ENCODE measurements at places on chromosomes 3 and 15.
A peak's percentile ranks its signal among the peaks of the same experiment; 100 is the strongest.

DNA sequence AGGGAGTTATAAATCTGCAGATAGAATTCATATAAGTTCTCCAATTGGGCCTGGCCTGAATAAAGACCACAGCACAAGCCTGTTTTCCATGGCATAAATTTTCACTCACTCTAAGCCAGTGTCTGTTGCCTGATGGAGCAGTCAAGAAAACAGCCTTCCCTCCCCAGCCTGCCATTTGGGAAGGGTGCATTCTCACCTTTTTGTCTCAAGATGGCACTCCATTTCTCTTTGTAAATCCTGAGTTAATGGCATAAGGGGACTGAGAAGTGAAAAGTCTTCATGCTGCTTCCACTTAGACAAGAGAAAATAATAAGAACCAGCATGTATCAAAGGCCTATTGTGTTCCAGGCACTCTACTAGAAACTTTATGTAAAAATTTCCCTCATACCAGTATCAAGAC is 115.6 kb upstream of the MANF start:
- no peak for DNase-seq

- DNase-seq, result no peak
Measured at GRCh38 chr3:54954521-54954920, 26.7 kb upstream of the LRTM1 start.

- DNase-seq, result no peak
Measured at GRCh38 chr3:102614585-102614984, 179.8 kb downstream of the ZPLD1 start.

GRCh38 chr15:77966540-77967234 is 110.8 kb downstream of the TBC1D2B start:
- DNase-seq, result peak; percentile 44

- no peak for DNase-seq
Measured at GRCh38 chr3:139301183-139301582, 42.6 kb upstream of the MRPS22 start.

GRCh38 chr3:71998995-71999673 is 214.2 kb upstream of the PROK2 start:
- DNase-seq, result no peak

DNA sequence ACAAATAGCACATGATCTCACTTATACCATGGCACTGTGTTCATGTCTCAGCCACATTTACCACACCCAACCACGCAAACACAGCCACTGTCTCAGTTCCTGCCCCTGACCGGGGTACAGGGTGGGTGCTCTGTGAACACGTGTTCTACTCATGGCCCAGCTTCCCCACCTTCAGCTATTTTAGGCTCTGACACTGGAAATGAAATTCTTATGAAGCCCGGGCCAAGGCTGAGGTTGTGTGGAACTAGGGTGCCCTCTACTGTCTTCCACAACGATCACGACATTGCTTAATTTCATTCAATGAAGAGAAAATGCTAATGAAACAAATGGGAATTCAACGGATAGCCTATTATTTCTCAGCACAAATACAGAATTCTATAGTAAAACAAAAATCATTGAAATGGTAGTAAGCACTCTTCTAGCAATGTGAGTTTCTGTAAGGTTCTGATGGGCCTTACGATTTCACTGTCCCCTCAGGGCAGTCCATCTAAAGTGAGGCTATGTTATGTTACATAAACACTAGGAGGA is 2.1 kb upstream of the GABRA5 start:
- peak; percentile 85 for DNase-seq

- DNase-seq, result peak; percentile 22
Measured at GRCh38 chr15:40441565-40442531, 1.1 kb downstream of the BAHD1 start.

DNA sequence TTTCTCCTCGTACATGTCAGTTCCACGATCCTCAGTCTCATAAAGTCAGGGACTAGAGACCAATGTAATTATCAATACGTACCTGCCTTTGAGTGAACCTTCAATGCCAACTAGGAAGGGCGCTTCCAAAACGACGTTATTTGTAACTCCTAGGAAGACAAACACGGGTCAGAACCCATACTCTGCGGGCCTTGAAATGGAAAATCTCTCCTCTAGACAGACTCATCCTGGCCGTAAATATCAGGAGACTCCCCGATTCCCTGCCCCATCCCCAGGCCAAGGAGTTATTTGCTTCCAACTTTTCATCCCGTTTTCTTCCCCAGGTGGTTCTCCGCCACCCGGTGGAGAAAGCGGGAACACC is 578 bp downstream of the OIP5 start:
- DNase-seq, result no peak

GRCh38 chr15:69346112-69346511 is 47.4 kb downstream of the PAQR5 start:
- no peak for DNase-seq

- DNase-seq, result no peak
Measured at GRCh38 chr15:63323798-63324563, 46.6 kb downstream of the APH1B start.

DNA sequence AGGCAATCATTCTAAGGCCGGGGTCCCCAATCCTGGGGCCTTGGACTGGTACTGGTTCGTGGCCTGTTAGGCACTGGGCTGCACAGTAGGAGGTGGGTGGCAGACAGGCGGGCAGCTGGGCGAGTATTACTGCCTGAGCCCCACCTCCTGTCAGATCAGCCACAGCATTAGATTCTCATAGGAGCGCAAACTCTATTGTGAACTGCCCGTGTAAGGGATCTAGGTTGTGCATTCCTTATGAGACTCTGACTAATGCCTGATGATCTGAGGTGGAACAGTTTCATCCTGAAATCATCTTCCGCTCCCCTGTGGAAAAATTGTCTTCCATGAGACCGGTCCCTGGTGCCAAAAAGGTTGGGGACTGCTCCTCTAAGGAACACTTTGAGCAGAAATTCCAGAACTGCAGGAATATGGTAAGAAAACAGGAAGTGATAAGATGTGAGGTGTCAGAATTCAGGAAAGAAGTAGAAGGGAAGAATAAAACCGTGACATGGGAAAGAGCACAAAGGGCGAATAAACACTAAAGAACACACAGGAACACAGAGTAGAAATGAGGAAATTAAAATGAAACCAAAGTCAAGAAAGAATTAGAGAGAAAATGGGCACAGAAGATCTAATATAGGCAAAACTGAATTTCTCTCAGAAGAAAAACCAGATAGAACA is 57.6 kb downstream of the PDCD6IP start:
- DNase-seq, result no peak

- DNase-seq, result peak; percentile 5
Measured at GRCh38 chr15:58038426-58039078, 27.0 kb downstream of the ALDH1A2 start.

- no peak for DNase-seq
Measured at GRCh38 chr3:134803051-134803505, 8.0 kb downstream of the EPHB1 start.

DNA sequence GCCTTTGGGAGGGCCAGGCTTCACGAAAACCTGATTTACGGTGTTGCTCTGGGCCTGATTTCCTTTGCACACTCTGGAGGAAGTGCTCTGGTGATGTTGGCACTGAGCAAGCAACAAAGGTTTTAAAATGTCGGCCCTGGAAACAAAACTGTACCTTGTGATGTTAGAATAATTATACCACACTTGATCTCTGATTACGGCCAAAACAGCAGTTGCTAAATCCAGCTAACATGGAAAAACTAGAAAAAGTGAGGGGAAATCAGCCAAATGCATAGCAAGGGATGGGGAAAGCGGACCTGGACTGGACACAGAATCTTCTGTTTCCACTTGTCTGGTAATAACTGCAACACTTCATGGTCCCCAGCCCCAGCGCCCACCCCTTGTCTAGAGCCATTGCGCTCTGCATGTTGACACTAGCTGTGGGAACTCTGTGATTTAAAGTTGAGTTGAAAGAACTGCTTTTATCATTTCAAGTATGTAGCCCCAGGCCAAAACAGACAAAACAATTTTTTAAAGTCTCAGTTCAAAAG is 120.1 kb downstream of the VGLL4 start:
- DNase-seq, result peak; percentile 6

GRCh38 chr3:186953011-186953487 is 22.7 kb downstream of the ST6GAL1 start:
- no peak for DNase-seq

- DNase-seq, result no peak
Measured at GRCh38 chr3:179432021-179432420, 19.2 kb downstream of the GNB4 start.

DNA sequence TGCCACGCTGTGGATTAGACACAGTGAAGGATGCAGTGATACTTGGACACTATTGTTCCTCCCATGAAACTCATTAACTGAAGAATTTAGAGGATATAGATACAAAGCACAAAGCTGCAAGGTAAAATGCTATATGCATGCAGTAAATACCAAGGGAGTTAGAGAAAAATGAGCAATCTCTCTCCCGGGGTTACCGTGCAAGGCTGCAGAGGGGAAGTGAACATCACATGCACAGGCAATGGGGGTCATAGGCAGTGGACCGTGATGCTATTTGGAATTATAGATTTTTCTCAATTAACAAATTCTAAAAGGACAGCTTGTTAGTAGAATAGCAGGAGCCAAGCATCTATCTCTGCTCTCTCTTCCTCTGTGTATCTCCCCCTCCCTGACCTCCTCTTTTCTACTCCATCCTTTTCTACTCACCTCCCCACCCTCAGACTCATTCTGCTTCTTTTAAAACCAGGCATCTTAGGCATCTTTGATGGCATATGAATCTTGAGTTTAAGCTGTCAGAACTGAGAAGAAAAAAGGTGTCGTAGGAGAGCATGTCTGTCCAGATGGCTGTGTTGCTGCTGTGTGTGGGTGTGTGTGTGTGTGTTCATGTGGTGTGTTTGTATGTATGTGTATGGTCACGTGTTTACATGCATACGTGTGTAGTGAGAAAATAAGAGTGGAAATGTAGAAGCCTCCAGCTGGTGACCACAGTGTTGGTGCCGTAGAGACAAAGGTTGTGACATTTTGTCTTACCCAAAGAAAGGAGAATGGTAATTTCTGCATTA is 339.0 kb downstream of the EPHB1 start:
- peak; percentile 37 for DNase-seq

GRCh38 chr15:66692391-66692790 is 9.6 kb upstream of the SMAD6 start:
- no peak for DNase-seq

GRCh38 chr3:63874769-63875168 is 11.1 kb downstream of the ATXN7 start:
- DNase-seq, result no peak

GRCh38 chr3:169390741-169391305 is 272.7 kb downstream of the MECOM start:
- no peak for DNase-seq

GRCh38 chr3:10259036-10259435 is 10.8 kb downstream of the TATDN2 start:
- DNase-seq, result no peak

DNA sequence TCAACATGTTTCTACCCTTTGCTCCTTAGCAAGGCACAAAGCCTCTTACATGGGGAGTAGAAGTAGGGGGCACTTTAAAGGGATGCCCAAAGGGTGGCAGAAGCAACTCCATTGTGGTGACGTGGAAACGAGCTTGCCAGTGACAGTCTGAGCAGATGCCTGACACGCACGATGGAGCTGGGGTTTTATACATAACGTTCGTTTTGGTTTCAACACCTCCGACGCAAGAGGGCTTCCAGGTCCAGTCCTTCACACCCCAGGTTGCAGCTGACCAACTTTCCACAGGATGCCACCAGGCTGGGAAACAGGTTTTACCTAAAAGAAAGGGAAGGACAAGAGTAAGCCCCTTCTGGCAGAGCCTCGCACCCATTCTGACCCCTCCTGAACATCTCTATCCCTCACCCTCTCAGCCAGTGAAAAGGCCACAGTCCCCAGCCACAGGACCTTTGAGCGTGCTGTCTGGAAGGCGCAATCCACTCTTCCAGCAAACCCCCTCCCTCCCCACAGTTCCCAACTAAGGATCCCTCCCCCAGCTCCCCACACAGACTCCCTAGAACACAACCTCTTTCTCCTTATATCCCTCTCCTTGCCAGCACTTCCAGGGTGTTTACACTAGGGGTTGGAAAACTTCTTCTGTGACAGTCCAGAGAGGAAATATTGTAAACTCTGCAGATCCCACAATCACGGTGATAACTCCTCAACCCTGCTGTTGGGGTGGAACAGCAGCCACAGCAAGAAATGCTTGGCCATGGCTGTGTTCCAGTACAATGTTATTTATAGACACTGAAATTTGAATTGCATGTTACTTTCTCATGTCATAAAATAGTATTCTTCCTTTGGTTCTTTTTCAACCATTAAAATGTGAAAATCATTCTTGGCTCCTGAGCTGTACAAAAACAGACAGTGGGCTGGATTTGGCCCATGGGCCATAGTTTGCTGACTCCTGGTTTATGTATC is 36.2 kb downstream of the FAM174B start:
- DNase-seq, result no peak

Data from NCI-H2171 treated with DMSO at 0.1 percent for 48 hours (cell line).